ENCODE measurements at places on chromosomes 1 and 21.
A peak's percentile ranks its signal among the peaks of the same experiment; 100 is the strongest.

DNA sequence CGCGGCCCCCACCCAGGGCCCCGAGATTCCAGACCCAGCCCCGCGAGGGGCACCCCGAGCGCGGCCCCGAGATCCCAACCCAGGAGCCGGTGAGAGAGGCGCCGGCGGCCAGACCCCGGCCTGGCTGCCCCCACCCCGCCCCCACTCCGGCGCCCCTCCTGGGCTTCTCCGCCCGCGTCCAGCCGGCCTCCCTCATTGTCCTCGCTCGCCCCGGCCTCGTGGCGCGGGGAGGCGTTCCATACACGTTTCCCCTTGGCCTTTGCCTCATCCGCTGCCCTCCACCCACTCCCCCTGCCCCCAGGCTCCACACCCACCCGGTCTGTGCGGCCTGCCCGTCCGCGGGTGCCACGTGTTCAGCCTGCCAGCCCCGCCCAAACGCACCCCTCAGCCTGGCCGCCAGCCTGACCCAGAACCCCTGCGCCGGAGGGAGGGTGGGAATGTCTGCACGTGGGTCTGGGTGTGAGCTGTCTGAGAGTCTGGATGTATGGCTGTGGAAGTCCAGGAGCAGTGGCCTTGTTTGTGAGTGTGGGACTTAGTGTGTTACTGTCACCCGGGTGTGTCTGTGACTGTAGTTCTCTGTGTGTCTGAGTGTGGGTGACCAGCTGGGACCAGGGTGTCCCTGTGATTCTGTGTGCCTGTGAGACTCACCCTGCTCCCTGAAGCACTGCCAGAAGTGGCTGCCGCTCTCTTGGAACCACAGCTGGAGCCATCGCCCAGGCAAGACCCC is 681 bp downstream of the B4GALT2 start:
- no peak for DNase-seq

- DNase-seq, result no peak
Measured at GRCh38 chr1:235106457-235106856, 22.2 kb downstream of the TOMM20 start.

DNA sequence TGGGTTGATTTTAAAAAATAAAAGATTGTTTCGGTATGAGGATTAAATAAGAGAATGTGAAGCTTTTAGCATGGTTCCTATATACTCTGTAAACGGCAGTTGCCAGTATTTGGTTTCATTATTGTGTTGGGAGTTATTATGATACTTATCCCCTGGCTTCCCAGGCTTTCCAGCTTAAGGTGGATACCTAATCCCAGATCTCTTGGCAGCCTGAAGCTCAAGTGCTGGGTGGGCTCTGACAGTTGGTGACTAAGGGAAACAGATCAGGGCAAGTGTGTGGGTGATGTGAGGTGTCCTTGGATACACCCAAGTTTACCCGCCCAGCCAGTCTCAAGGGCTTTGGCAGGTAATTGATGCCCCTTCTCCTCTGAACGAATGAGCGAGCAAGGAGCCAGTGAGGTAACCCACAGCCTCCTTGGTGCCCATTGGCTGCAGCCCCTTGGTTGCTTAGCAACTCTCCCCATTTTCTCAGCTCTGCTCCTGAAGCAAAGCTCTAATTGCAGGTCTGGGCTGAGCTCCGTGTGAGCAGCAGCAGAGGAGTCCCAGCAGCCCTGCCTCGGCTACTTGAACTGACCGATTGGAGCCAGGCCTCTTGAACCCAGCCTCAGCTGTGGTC is 6.1 kb downstream of the IPO13 start:
- no peak for DNase-seq

GRCh38 chr1:26049531-26050247 is 3.8 kb upstream of the SLC30A2 start:
- DNase-seq, result no peak

DNA sequence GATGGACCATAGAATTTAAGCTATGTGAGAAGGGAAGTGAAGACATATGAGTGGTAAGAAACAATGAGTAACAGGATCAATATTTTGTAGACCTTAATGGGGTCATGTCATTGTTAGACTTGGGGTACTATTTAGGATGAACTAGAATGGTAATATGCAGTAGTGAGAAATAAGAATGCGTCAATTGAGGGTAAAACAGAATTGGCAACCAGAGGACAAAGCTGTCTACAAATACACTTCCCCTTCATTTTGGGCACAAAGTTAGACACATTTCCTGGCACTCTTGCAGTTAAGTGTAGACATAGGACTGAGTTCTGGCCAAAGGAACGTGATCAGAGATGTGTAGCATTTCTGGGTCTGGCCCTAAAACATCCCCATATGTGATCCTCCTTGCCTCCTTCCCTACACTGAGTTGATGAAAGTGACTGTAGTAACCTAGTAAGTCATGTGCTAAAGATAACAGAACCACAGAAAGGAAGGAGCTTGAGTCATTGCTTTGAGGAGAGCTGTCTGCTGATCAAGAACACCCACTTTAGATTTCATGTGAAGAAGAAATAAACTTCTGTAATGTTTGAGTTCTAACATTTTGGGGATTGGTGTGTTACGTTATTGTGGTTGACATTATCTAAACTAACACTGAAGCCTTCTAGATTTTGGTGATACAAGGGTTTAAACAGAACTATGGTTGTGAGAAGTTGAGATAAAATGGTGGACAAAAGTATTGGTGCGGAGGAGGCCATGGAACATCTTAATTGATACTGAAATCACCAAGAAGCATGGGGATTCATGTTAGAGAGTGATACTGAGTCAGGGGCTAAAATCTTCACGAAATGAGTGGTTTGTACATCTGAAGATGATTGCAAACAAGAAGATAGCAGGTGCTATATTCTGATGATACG is 41.7 kb downstream of the CD55 start:
- DNase-seq, result no peak

GRCh38 chr1:102875756-102876155 is 232.6 kb downstream of the COL11A1 start:
- DNase-seq, result no peak

- no peak for DNase-seq
Measured at GRCh38 chr21:35528116-35529042, 479.3 kb upstream of the RUNX1 start.

GRCh38 chr1:222912730-222913129 is 97.9 kb downstream of the DISP1 start:
- DNase-seq, result no peak

DNA sequence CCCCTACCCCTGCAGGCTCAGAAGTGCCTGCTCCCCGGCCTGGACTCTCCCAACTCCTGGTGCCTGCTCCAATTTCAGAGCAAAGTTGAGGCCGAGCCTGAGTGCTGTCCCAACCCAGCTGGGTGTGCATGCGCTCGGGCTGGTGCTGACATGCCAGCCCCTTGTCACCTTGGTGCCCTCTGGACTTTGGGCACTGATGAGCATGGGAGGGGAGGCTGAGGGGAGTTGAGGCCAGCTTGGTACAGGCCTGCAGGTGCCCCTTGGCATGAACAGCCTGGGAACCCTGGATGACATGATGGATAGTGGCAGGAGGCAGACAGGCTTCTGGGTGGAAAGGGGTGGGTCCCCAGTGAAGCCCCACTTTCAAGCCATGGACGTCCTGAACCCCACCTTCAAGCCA is 366.1 kb upstream of the NEGR1 start:
- no peak for DNase-seq

DNA sequence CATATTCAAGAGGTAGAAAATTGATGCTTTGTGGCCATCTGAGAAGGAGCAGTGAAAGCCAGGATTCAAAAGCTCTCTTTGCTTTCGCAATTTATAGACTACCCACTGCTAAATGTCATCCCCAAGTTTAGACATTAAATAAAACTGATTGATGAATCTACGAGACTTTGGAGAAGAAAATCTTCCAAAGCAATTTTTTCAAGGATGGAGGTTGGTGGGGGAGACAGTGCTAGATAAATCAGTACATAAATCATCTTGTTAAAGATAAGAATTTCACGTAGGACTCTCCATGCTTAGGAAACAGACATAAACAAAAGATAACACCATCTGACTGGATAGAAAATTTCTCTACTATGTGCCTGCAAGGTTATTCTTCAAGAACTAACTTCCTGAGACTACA is 147.6 kb upstream of the TIAM1 start:
- no peak for DNase-seq

GRCh38 chr1:5896706-5897660 is 95.2 kb downstream of the NPHP4 start:
- DNase-seq, result no peak

DNA sequence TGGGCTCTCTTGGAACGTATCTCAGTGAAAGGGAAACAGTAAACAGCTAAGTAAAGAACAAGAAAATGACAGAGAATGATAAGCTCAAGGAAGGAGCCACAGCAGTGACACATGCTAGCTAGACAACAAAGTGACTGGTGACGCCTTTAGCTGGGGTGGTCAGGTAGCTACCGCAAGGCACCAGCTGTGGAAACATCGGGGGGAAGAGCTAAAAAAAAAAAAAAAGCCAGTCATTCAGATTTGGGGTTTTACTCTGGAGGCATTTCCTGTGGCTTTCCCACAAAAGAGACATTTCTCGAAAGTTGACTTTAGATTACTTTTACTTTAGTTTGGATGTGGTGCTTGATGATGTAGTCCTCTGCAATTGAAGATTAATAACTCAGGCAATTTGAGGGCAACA is 2.1 kb downstream of the FHAD1 start:
- no peak for DNase-seq

- DNase-seq, result no peak
Measured at GRCh38 chr1:147475488-147475887, 65.8 kb upstream of the BCL9 start.

- no peak for DNase-seq
Measured at GRCh38 chr1:52867087-52867863, 24.7 kb downstream of the ZYG11A start.

GRCh38 chr1:212225871-212226302 is 59.3 kb upstream of the PPP2R5A start:
- DNase-seq, result no peak

DNA sequence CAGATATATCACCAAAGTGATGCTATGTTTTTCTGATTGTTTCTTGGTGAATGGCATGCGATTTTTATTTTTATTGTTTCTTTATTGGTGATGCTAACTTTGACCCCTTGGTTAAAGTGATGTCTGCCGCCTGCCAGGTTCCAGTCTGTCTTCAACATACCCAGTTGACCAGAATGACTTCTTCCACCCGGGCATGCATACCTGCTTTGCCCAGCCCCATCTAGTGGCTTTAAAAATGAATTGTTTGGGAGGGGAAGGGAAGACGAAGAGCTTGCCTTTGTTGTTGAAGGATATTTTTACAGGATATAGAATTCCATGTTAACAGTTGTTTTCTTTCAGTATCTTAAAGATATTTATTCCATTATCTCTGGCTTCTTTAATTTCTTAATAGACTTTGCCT is 65.1 kb downstream of the ATG4C start:
- DNase-seq, result no peak

GRCh38 chr1:65083263-65083896 is 64.6 kb upstream of the AK4 start:
- DNase-seq, result no peak

DNA sequence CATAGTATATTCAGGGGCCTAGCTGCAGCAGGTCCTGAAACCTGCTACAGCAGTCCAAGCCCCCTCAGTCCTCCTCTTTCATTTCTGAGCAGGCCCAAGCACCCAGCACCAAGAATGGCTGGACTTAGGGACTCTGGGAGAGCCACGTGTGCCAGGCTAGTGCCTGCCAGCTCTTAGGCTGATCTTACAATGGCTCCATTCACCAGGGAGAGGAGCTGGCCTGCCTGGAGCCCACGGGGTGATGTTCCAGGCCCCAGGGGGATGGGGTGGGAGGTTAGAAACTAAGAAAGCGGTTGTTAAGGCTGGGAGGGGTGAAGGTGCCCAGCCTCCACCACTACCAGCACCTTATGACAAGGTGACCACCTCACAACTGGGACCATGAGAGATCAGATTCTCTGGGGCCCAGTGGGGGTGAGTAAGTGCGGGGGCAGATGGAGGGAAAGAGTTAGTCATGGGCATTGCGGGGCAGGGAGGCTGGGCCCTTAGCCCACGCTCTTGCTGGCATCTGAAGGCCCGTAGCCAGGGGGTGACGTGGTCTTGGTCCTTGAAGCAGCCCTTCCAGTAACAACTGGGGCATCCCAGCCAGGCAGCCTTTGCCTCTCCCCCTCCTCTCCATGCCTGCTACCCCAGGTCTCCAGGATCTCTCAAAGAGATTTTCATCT is 30.3 kb upstream of the CLIC4 start:
- DNase-seq, result no peak

DNA sequence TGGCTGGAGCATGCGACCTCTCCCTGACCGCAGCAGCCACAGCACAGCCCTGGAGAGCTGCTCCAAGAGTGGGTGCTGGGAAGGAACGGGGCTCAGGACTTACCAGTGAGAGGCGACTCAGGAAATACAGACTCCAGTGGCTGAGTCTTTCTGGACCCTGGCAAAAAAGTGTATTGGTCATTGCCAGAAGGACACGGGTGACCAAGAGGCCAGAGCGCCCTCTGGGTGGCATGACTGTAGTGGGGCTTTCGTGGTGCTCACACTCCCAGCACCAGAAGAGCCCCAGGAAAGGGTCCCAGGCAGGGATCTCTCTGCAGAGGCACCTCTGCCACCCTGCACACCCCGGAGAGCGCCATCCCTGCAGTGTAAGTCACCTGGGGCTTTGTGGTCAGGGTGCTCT is 8.9 kb upstream of the PRDM16 start:
- DNase-seq, result no peak

DNA sequence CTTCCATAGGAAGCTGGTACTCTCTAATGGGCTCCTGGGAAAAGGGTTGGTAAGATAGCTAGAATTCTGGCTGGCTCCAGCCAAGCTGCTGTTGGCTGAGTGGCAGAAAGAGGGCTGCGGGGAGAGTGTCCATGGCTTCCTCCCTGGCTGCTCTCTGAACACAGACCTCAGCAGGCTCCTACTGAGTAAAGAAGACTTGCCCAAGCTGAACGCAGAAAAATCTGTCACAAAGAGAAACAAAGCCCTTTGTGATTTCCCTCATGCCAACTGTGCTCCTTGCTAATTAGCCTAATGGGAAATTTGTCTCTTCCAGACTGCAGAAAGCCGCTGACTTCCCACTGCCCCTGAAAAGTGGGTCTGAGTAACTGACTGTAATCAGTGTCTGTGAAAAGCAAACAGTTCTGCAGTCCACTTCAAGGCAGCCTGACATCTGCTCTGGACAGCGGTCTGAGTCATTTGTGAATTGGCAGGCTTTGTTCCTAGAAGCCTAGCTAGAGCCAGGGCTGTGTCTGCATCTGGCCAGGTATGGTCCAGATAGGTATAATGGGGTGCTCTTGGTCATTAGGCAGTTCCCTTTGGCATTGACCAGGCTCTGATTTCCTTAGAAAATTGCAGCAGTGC is 282.8 kb downstream of the ZNF648 start:
- no peak for DNase-seq

- peak; percentile 38 for DNase-seq
Measured at GRCh38 chr1:176617881-176618280, 154.9 kb downstream of the PAPPA2 start.

- DNase-seq, result no peak
Measured at GRCh38 chr1:208326033-208326432, 81.8 kb upstream of the PLXNA2 start.

- no peak for DNase-seq
Measured at GRCh38 chr1:232599178-232600041, 30.5 kb downstream of the SIPA1L2 start.

DNA sequence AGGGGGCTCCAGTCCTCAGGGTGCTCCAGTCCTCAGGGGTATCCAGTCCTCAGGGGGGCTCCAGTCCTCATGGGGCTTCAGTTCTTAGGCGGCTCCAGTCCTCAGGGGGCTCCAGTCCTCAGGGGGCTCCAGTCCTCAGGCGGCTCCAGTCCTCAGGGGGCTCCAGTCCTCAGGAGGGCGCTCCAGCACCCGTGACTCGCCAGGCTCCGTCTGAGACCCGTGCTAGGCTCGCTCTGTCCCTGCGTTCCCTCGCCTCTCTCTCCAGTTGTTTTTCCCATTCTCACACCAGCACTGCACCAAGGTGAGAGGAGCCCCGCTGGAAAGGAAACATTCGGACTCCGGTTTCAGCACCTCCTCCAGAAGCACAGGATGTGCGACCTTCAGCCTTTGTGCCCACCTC is 9.4 kb upstream of the OR2M2 start:
- DNase-seq, result no peak

- no peak for DNase-seq
Measured at GRCh38 chr1:229550812-229551567, 7.5 kb downstream of the ABCB10 start.
